ENCODE measurements at places on chromosomes 7 and 10.

- peak overlapping the region; percentile 16 for H3K4me3 ChIP-seq
- peak overlapping the region; percentile 78 for H3K27ac ChIP-seq
- no peak for DNase-seq
- no peaks in the 10 kb centered on the region for H3K36me3 ChIP-seq
- H3K4me1 ChIP-seq, result peaks cover 18% of the 10 kb centered on the region
These were observed 211.7 kb upstream of the NFE2L3 start for GRCh38 chr7:25940086-25940906.

GRCh38 chr10:88450201-88450600, 132.9 kb downstream of the RNLS start:
- DNase-seq, result no peak
- no peak overlapping the region for H3K4me3 ChIP-seq
- no peak overlapping the region for H3K27ac ChIP-seq
- peaks cover 10% of the 10 kb centered on the region for H3K27me3 ChIP-seq
- H3K4me1 ChIP-seq, result no peaks in the 10 kb centered on the region

DNA sequence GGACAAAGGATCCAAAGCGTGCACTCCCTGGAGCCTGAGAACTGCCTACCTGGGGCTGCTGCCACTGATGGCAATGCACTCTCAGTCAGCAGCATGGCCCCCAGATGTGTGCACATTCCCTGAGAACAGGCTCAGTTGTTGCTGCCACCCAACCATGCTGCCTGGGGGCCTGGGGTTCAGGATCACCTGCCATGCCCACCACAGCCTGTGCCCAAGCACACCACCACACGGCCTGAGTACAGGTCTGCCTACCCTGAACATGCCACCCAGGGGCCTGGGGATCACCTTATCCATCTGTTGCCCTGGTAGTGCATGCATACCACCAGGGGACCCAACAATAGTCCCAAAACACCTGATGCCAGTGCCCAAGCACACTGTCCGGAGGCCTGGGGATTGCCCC, 1174.5 kb downstream of the SORCS1 start:
- DNase-seq, result no peak
- no peaks in the 10 kb centered on the region for H3K27me3 ChIP-seq
- H3K36me3 ChIP-seq, result no peaks in the 10 kb centered on the region
- H3K4me1 ChIP-seq, result no peaks in the 10 kb centered on the region

GRCh38 chr7:147308539-147308938, 1191.9 kb downstream of the CNTNAP2 start:
- no peaks in the 10 kb centered on the region for H3K27me3 ChIP-seq
- no peak overlapping the region for H3K4me3 ChIP-seq
- no peaks in the 10 kb centered on the region for H3K4me1 ChIP-seq
- H3K36me3 ChIP-seq, result no peaks in the 10 kb centered on the region

- H3K36me3 ChIP-seq, result no peaks in the 10 kb centered on the region
- DNase-seq, result no peak
- no peak overlapping the region for H3K4me3 ChIP-seq
- H3K27ac ChIP-seq, result no peak overlapping the region
These were observed 18.1 kb downstream of the COL1A2 start for GRCh38 chr7:94412762-94413322.

- no peak for DNase-seq
- no peak overlapping the region for H3K27ac ChIP-seq
- H3K4me3 ChIP-seq, result no peak overlapping the region
- no peaks in the 10 kb centered on the region for H3K4me1 ChIP-seq
These were observed 154.5 kb downstream of the CRPPA start for GRCh38 chr7:16266877-16267276.

DNA sequence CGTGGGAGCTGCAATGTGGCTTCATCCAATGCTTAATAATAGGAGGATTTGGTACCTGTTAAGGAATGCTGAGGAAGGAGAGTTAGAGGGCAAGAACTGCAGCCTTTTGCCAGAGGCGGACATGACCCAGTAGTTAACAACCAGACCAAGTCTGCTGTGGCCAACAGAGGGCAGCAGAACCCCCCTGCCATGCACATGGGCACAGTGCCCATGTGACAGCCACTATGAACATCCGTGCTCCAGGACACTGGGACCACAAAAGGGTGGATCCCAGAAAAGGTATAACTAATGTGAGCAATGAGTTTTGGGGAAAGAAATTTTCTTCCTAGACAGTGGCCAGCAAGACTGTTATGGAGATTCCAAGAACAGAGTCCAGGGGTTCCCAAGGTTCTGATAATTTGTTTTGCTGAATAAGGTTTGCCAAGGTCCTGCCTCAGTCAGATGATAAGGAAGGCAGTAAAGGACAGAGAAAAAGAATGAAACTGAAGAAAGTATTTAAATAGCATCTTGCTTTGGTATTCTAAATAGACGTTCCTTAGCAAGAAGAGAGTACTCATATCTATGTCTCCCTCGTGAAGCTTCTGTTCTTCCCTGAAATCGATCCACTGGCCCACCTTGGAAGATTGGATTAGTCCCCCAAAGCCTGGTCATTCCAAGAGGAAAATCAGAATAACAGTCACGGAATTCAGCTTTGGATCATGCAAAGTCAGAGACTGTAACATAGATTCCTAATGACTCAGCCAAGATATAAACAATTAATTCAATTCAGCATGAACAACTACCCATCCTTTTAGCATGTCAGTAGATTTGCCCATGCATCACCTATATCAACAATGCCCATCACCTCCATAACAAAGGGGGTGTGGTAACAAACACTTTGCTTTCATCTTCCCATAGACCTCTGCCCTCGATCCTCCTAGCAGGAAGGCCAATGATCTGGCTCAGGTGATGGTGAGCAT, 56.0 kb downstream of the LGI1 start:
- no peaks in the 10 kb centered on the region for H3K4me1 ChIP-seq
- DNase-seq, result peak; percentile 61
- no peaks in the 10 kb centered on the region for H3K36me3 ChIP-seq
- H3K27ac ChIP-seq, result no peak overlapping the region
- no peak overlapping the region for H3K4me3 ChIP-seq
- peaks cover 21% of the 10 kb centered on the region for H3K27me3 ChIP-seq

DNA sequence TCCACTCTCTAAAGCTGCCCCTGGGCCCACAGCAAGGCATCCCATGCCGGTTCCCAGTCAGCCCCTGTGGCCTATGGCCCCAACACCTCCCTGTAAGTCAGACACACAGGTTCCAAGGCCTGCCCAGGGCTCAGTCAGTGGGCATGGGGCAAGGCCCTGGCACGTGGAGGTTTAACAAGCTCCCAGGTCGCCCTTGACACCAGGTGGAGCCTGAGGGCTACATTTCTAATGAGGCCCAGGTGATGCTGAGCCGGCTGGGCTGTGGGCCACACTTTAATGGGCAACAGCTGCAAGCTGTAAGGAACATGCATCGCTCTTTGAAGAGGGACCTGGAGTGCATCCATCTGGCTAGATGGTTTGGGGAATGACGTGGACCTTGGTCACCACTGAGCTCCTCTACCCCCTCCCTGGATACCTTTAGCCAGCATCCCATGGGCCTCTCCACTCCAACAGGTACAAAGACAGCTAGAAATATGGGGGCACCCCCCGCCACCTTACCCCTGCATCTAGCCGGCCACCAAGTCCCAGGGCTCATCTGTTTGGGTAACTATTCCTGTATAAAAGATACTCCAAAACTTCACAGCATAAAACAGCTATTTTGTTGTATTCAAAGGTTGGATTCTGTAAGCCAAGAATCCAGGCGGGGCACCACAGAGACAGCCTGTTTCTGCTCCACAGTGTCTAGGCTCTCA, 122.5 kb downstream of the OAT start:
- no peak for DNase-seq
- H3K27me3 ChIP-seq, result peaks cover 5% of the 10 kb centered on the region
- H3K4me3 ChIP-seq, result no peak overlapping the region
- no peaks in the 10 kb centered on the region for H3K36me3 ChIP-seq
- no peaks in the 10 kb centered on the region for H3K4me1 ChIP-seq
- H3K27ac ChIP-seq, result no peak overlapping the region

DNA sequence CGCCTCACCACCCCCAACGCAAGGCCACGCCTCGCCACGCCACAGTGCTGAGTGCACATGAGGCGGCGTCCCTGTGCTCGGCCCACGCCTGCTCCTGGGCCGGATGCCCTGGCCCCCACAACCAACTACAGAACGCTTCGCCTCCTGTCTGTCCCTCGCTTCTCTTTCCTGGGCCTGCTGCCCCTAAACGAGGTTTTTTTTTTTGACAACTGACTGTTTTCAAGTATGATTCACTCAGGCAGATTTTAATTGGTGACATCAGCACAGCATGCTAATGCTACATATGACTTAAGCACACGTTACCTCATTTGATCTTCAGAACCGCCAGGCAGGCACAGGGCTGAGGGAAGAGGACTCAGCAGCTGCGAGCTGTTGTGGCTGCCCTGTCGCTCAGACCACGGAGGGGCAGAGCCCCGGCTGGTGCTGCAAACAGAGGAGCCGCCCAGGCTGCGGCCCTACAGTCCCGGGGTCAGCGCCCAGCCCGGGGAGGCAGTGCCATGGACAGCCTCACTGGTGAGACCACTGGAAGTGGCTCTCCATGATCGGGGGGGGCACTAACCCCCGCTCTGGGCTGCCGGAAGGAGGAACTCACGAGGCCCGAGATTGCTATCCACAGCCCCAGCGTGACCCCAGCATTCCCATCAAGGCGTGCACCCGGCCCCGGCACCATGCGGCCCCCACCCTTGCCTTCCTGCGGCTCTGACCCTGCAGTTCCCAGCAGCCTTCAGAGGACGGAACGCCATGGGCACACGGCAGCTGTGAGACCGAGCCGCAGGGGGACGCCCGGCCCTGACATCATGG, 212.8 kb downstream of the MAD1L1 start:
- H3K4me3 ChIP-seq, result no peak overlapping the region
- peaks cover 22% of the 10 kb centered on the region for H3K4me1 ChIP-seq
- peak; percentile 50 for DNase-seq
- H3K27ac ChIP-seq, result no peak overlapping the region
- peaks cover 12% of the 10 kb centered on the region for H3K36me3 ChIP-seq

GRCh38 chr7:100152404-100152803, 3.7 kb downstream of the LAMTOR4 start:
- H3K27ac ChIP-seq, result peak overlapping the region; percentile 55
- peaks cover 74% of the 10 kb centered on the region for H3K4me1 ChIP-seq
- peaks cover 54% of the 10 kb centered on the region for H3K36me3 ChIP-seq
- no peak overlapping the region for H3K4me3 ChIP-seq
- H3K27me3 ChIP-seq, result no peaks in the 10 kb centered on the region
- no peak for DNase-seq

DNA sequence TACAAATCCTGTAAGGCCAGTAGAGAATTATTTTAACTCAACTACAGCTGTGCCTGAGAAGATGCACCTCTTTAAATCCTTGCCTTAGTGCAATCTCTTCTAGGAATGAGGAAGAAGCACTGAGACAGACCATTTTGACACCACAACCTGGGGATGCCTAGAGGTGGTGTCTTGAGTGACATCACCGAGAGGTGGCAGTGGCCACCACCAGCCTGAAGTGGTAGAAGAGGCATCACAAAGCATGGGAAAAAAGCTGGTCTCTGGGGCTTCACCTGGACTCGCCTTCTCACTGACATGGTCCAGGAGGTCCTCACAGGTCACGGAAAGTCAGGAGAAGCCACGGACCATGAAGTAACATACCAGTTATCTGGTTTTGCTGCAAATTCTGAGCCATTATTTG, 99.2 kb upstream of the PDLIM1 start:
- no peak overlapping the region for H3K4me3 ChIP-seq
- H3K4me1 ChIP-seq, result peaks cover 5% of the 10 kb centered on the region
- H3K27me3 ChIP-seq, result peaks cover 20% of the 10 kb centered on the region
- H3K36me3 ChIP-seq, result no peaks in the 10 kb centered on the region

- no peak overlapping the region for H3K27ac ChIP-seq
- no peak overlapping the region for H3K4me3 ChIP-seq
- H3K27me3 ChIP-seq, result no peaks in the 10 kb centered on the region
- H3K4me1 ChIP-seq, result no peaks in the 10 kb centered on the region
- no peak for DNase-seq
These were observed 560.8 kb downstream of the POM121L12 start for GRCh38 chr7:53596230-53596629.

- H3K4me1 ChIP-seq, result no peaks in the 10 kb centered on the region
- H3K36me3 ChIP-seq, result no peaks in the 10 kb centered on the region
- H3K4me3 ChIP-seq, result no peak overlapping the region
- no peak for DNase-seq
These were observed 398.8 kb upstream of the IGFBP3 start for GRCh38 chr7:46319841-46320240.

- no peaks in the 10 kb centered on the region for H3K27me3 ChIP-seq
- peaks cover 78% of the 10 kb centered on the region for H3K36me3 ChIP-seq
- no peak overlapping the region for H3K27ac ChIP-seq
- DNase-seq, result no peak
These were observed 45.1 kb downstream of the ZNF33B start for GRCh38 chr10:42593284-42593683.

DNA sequence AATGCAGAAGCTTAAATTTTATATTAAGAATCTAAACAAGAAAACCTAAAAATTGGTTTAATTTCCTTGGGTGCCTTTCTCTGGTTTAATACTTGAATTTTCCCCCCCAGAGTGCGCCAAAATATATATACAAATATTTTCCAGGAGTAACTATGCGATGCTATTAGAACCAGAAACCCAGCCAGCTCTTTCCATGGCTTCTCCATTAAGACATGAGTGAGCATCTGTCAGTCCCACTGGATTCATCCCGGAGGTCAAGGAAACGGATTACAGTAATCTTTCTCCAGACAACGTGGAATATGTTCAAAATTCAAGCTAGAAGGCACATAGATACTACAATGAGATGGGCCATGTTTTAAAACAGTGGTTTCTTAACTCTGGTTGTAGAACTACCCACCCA, 148.8 kb downstream of the TAX1BP1 start:
- no peak overlapping the region for H3K27ac ChIP-seq
- no peak overlapping the region for H3K4me3 ChIP-seq
- peaks cover 3% of the 10 kb centered on the region for H3K4me1 ChIP-seq
- no peak for DNase-seq
